ENCODE measurements at places on chromosomes 7 and 10. TPM values are rescaled to one million over a fixed set of nuclear protein-coding genes. Genes with fewer than 3 reads are reported as not detected.

The LRRTM3 gene
- total RNA-seq: not detected

The SUV39H2 gene
- total RNA-seq: 5.1 TPM

DNA sequence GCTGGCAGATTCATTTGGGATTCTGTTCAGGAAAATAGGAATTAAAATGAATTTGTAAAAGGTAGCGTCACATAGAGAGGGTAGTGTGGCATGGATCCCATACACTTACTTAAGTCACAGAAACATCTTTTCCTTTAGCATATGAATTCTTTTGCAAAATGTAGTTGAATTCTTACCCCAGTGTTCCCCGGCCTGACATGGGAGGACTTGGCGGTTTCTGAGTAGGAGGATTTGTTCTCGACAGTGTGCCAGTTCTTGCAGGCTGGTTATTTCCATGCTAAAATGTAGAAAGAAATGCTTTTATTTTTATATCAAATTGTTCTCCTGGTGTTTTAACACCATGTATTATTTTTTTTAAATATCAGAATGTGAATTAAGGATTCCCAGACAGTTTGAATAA is 72.6 kb downstream of the PDSS1 start:
- H3K4me1 ChIP-seq: no peaks in the 10 kb centered on the region
- H3K4me3 ChIP-seq: no peak overlapping the region
- no peaks in the 10 kb centered on the region for H3K27me3 ChIP-seq
- H3K27ac ChIP-seq: no peak overlapping the region

The ZPBP gene
- total RNA-seq: not detected

DNA sequence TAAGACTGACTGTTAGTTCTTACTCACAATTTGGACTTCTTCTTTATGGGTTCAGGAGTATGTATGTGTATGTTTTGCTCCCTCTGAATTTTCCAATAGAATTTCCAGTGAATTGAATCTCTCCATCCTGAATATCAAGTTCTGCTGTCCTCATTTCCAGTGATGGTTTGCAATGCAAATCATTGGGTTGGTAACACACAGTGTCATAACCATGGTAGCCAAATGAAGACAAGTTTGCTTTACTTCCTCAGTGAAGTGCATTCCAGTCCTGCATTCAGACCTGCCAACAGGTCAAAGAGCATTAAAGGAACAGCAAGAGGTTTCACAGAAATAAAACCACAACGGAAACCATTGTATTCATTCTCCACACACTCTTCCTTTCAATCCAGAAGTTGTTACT is 15.2 kb downstream of the ITPRID1 start:
- no peaks in the 10 kb centered on the region for H3K27me3 ChIP-seq
- H3K4me3 ChIP-seq: no peak overlapping the region
- no peak overlapping the region for H3K27ac ChIP-seq
- no peaks in the 10 kb centered on the region for H3K4me1 ChIP-seq
- no peak for DNase-seq

GRCh38 chr7:55133630-55134358 is 115.0 kb downstream of the EGFR start:
- H3K4me3 ChIP-seq: no peak overlapping the region
- H3K27me3 ChIP-seq: peaks cover 20% of the 10 kb centered on the region
- H3K36me3 ChIP-seq: no peaks in the 10 kb centered on the region
- no peak overlapping the region for H3K27ac ChIP-seq
- no peaks in the 10 kb centered on the region for H3K4me1 ChIP-seq

The OR2A12 gene
- total RNA-seq: not detected

GRCh38 chr7:112022128-112022527 is 184.1 kb downstream of the DOCK4 start:
- no peaks in the 10 kb centered on the region for H3K27me3 ChIP-seq
- H3K4me1 ChIP-seq: no peaks in the 10 kb centered on the region
- H3K27ac ChIP-seq: no peak overlapping the region
- no peak for DNase-seq

- no peaks in the 10 kb centered on the region for H3K36me3 ChIP-seq
- no peak for DNase-seq
- H3K4me1 ChIP-seq: no peaks in the 10 kb centered on the region
- no peak overlapping the region for H3K4me3 ChIP-seq
These were observed 91.6 kb downstream of the UNCX start for GRCh38 chr7:1324028-1324900.

DNA sequence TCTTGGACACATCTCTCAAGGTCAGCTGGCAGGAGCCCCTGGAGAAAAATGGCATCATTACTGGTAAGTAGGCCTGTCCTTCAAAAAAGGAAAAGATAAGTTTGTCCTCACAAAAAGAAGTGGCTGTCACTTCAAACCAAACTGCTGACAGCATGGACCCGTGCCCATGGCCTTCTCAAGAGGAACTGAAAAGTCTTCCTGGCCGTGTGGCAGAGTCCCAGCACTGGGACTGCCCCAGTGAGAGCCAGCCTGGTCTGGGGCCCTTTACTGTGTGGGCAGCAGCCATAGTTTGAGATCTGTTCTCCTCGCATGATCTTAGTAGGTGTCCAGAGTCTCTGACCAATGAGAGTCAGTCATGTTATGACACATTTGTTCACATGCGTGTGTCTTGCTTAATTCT is 614.2 kb upstream of the FOXK1 start:
- no peaks in the 10 kb centered on the region for H3K27me3 ChIP-seq
- H3K4me3 ChIP-seq: no peak overlapping the region
- H3K4me1 ChIP-seq: peaks cover 4% of the 10 kb centered on the region
- no peak overlapping the region for H3K27ac ChIP-seq
- no peak for DNase-seq

The MTERF1 gene
- 27.1 TPM for total RNA-seq

- H3K27ac ChIP-seq: no peak overlapping the region
- H3K4me3 ChIP-seq: no peak overlapping the region
- no peaks in the 10 kb centered on the region for H3K36me3 ChIP-seq
- no peaks in the 10 kb centered on the region for H3K4me1 ChIP-seq
- H3K27me3 ChIP-seq: no peaks in the 10 kb centered on the region
These were observed 48.4 kb downstream of the TEX36 start for GRCh38 chr10:125634606-125635005.

GRCh38 chr10:77279207-77279606 is 358.4 kb downstream of the KCNMA1 start:
- H3K27me3 ChIP-seq: no peaks in the 10 kb centered on the region
- H3K36me3 ChIP-seq: no peaks in the 10 kb centered on the region
- H3K4me3 ChIP-seq: no peak overlapping the region
- peak; percentile 43 for DNase-seq
- H3K4me1 ChIP-seq: peaks cover 11% of the 10 kb centered on the region
- no peak overlapping the region for H3K27ac ChIP-seq

The MYO3A gene
- total RNA-seq: not detected

Measured in T-cell (primary cell).